ENCODE measurements at places on chromosomes 6 and 20.

DNA sequence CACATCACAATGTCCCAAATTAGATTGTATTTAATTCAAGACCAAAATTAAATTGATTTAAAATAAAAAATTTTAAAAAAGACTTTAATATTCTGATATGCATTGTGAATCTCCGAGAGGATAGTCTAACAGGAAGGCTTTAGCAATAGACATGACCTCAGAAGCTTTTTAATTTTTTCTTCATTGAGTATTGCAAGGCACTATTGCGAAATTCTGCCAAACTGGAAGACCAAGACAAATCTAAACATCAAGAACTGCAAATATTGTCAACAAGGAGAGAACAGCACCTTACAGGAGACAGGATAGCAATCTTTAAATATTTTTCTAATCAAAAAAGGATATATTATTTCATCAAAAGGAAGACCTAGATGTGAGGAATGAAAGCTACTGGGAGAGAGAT lies 56.9 kb downstream of the BMP5 start:
- no peak for DNase-seq

GRCh38 chr6:124964764-124965105 lies 2.5 kb downstream of the RNF217 start:
- no peak for DNase-seq

DNA sequence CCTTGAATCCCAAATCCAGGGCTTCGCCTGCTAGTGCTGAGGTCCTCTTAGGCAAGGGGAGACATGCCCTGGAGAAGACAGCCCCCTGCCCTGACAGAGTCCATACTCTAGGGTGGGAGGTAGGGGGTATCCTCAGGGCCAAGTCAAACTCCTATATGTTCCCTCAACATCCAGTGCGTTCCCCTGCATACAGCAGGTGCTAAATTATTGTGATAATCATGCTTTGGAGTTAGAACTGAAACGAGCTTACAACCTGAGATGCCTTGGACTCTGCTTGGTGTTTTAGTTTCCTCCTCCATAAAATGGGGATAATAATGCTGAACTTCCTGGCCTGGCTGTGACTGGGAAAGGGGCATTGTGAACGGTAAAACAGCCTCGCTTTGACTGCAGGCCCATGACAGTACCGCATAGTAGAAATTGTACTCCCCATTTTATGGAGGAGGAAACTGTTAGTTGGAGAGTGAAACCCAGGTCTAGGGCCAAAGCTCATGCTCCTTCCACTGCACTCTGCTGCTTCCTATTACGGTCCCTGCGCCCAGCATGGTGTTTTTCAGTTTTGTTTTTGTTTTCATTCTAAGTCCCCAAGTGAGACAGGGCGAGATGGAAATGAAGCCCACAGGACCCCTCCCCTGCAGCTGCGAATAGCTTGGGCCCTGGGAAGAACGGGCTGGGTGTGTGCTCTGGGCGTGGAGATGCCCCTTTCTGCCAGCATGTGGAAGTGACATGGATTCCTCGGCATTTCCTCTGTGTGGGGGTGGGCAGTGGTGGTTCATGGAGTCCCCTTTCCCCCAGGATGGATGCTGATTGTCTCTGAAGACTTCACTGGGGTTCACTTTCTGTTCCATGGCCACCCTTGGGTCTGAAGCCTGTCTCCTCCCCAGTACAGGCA lies 162.5 kb downstream of the VEGFA start:
- DNase-seq = no peak

DNA sequence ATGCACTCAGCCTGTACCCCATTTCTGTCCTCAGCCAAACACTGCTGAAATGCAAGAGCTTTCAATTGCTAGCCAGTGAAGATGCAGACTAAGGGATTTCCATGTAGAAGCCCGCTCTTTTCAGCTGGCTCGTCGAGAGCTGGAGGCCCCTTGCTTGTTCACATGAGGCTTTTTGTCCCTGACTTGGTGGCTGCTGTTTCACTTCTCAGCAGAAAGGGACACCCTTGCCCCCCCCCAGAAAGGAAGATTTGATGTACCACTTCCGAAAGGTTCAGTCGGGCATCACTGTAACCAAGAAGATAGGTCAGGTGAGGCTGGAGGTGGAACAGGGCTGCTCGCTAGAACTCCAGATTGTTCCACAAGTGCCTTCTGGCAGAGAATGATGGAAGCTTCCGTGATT lies 23.3 kb downstream of the PTPN1 start:
- no peak for DNase-seq

DNA sequence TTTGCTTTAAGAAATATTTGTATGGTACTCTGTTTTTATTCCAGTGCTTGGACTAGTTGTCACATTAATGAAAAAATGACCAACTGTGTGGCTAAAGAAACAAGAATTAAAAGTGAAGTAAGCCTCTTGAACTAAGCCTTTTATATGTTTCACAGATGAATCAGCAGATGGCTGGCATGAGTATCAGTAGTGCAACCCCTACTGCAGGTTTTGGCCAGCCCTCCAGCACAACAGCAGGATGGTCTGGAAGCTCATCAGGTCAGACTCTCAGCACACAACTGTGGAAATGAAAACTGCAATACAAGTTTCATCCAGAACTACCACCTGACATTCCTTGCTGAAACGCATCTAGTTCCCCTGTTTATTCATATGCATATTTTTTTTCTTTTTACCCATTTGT lies 96.8 kb downstream of the B3GAT2 start:
- DNase-seq = no peak

DNA sequence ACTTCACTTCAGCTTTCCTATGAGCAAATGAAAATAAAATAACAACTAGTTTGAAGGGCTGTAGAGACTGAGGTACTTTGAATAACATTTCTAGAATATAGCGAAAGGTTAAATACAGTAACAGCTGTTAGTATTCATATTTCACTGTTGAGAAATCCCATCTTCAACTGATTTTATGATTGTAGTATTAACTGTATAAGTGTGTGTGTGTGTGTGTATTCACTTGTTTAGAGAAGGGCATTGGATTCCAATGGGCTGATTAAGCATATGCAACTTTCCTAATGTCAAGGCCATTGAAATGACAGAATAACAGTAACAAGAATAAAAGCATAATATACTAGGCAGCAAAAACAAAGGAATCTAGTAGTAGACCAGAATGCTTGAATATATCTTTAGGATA lies 957.5 kb upstream of the EPHA7 start:
- DNase-seq = no peak

- no peak for DNase-seq
These were observed 35.3 kb upstream of the PTGIS start for GRCh38 chr20:49603209-49603627.

DNA sequence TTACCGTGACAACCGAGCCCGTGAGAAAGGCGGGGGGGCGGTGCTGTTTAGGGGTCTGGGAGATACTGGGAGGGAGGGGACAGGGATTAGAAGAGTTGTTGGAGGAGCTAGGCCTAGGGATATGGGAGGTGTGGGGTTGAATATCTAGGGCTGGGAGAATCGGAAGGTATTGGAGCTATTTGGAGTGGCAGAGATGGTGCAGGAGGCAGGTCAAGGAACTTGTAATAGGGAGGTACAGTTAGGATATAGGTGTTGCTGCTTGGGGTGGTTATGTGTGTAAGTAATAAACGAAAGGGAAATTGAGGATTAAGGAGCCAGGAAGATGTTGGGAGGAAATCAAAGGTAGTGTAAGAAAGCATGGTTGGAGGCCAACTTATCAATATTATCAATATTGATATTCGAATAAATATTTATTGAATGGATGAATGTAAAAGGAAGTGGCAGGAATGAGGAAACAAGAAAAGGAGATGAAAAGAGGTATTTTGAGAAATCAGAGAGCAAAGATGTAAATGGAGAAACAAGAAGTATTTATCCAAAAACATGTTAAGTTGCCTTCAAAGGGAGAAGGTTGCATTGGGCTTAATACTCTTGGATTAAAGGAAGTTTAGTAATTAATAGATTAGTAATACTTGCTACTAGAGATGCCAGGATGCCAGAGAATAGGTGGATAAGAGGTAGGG lies 602 bp downstream of the PPP1R11 start:
- no peak for DNase-seq

DNA sequence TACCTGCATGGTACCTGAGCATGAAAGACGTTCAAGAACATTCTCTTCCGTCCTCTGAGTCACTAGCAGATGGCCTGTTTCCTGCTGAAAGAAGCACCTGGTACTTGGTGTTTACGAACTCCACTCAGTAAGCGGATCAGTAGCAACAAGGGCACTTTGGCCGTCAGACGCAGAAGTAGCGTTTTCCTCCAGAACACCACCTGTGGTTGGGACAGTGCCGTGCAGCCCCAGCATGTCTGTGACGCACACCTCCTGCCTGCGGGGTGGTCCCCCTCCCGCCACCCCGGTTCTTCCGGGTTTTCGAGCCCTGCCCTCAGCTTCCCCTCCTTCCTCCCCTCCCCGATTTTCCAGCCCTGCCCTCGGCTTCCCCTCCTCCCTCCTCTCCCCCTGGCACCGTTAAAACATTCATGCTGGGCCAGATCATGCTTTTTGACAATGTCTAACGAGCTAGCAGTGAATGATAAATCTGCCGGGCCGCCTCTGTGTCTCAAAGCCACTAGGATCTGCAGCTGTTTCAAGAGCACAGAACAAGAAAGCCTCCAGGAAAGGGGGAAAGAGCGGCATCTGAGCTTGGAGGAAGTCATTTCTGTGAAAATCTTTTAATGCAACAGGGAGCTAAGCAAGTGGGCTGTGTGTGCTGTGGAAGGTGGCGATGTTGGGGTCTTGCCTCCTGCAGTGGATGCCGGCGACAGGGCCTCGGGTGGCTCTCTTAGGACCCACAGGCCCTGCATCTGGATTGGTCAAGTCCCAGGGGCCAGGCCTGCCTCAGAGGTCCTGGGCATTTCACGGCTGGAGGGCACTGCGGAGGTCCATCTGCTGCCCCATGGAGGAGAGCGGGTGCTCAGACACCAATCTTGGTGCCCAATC lies 207.9 kb downstream of the ERMARD start:
- peak; percentile 55 for DNase-seq
